ENCODE measurements at places on chromosomes 16 and 17. TPM values are rescaled to one million over a fixed set of nuclear protein-coding genes. Genes with fewer than 3 reads are reported as not detected.

DNA sequence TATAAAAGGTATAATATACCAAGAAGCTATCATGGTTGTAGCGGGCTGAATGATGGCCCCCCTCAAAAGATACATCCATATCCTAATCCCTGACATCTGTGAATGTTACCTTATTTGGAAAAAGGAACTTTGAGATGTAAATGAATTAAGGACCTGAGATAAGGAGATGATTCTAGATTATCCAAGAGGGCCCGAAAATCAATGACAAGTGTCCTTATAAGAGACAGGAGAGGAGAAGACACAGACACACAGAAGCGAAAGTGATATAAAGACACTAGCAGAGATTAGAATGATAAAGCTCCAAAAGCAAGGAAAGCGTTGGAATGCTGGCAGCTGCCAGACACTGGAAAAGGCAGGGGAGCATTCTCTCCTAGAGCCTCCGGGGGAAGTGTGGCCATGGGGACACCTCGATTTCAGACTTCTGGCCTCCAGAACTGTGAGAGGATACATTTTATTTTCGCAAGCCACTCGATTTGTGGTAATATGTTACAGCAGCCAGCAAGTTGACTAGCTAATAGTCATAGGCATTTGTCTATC is 12.5 kb upstream of the GP1BA start:
- H3K27me3 ChIP-seq: no peaks in the 10 kb centered on the region
- H3K27ac ChIP-seq: no peak overlapping the region
- H3K4me1 ChIP-seq: no peaks in the 10 kb centered on the region
- no peaks in the 10 kb centered on the region for H3K36me3 ChIP-seq
- H3K4me3 ChIP-seq: no peak overlapping the region
- DNase-seq: no peak

DNA sequence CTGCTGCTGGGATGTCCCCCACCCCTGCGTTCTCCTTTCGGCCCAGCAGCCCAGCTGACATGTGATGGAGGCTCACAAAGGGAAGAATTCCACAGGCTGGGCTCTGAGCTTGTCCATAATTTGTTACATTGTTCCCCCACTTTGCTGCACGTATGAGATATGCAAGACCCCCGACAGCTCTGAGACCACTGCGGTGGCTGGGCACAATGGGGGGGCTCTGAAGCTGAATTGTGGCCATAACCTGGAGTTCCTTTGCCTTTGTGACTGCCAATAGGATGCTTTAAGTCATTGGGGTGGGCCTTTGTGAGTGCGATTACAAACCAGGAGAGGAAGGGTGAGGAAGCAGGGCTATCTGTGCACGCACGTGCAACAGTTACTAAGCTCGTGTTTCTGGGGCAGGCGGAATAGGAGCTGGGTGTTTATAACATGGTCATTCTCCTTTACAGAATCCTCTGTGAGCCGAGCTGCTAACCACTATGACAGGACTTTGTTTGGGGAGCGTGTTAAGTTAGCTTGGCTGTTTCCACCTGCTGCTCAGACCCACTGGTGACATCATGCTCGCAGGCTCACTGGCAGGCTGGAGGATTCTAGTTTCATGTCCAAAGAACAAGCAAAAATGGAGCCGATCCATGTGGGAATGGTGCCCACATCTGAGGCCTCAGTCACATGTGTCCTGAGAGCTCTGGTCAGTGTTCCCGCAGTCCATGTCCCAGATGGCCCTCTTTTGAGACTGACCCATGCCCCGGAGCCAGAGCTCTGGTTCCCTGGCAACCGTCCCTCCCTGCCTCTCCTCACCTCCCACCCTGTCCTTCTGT is 208.3 kb upstream of the SALL1 start:
- H3K4me1 ChIP-seq: no peaks in the 10 kb centered on the region
- no peak overlapping the region for H3K27ac ChIP-seq
- H3K4me3 ChIP-seq: no peak overlapping the region

DNA sequence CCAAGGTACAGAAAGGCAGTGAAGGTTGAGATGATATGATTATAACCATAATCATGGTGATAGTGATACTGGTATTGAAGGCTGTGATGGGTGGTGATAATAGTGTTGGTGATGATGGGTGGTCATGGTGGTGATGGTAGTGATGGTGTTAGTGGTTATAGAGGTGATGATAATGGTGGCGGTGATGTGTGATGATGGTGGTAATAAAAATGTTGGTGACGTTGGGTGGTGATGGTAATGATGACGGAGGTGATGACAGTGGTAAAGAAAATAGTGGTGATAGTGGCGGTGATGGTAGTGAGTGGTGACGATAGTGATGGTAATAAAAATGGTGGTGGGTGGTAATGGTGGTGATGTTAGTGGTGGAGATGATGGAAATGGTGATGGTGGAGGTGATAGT is 65.1 kb upstream of the KDM8 start:
- H3K36me3 ChIP-seq: no peaks in the 10 kb centered on the region
- H3K27ac ChIP-seq: no peak overlapping the region
- no peaks in the 10 kb centered on the region for H3K27me3 ChIP-seq
- H3K4me1 ChIP-seq: no peaks in the 10 kb centered on the region
- H3K4me3 ChIP-seq: no peak overlapping the region

DNA sequence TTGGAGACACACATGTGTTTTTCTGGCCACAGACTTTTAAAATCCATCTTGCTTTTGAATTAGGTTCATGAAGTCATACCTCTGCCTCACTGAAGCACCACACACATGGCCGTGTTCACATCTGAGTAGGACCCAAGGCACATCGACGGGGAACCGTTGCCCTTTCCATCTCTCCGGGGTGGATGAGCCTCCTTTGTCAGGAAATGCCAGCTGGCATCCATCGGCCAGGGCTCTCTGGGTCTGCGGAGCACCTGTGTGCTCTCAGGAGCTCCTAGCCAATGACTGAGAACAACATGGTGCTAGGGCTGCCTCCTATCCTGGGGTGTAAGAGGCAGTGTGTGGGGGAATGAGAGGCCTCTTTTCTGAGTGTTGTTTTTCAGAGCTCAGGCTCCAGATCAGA is 24.5 kb upstream of the NKD1 start:
- no peak overlapping the region for H3K27ac ChIP-seq
- H3K27me3 ChIP-seq: no peaks in the 10 kb centered on the region
- no peaks in the 10 kb centered on the region for H3K36me3 ChIP-seq
- H3K4me1 ChIP-seq: no peaks in the 10 kb centered on the region

DNA sequence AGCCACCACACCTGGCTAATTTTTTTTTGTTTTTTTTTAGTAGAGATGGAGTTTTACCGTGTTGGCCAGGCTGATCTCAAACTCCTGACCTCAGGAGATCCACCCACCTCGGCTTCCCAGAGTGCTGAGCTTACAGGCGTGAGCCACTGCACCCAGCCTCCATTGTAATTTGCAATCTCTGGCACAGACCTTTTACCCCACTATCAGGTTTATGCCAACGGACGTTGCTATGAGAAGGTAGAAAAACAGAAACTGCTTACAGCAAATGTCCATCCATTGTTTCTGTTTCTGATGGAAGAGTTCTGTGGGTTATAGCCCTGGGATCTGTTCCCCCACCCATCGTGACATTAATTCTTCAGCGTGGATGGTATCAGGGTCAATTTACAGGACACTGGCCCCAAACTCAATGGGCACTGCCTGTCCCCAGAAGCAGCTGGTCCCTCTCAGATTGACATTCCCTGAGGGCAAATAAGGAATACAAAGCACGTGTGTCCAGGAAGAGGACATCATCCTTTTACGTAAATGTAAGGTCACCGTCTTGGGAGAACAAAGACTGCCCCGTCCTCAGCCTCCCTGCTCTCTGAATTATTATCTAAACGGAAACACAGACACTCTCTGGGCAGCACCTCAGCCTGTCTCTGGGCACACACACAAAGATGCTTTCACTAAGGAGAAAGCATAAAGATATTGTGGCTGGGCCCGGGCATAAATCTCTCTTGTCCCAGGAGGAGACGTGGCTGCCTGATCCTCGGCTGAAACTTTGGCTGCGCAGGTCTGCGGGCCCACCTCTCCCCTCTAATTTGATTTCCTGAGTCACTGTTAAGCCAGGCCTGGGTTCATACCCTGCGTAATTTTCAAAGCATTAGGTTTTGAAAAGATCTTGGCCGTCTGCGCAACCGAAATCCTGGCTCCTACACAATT is 5.2 kb downstream of the KCNG4 start:
- no peak for DNase-seq
- no peak overlapping the region for H3K27ac ChIP-seq
- H3K27me3 ChIP-seq: no peaks in the 10 kb centered on the region
- no peak overlapping the region for H3K4me3 ChIP-seq

GRCh38 chr16:8569650-8570346 is 20.5 kb downstream of the TMEM114 start:
- no peak overlapping the region for H3K4me3 ChIP-seq
- no peaks in the 10 kb centered on the region for H3K27me3 ChIP-seq
- peak; percentile 36 for DNase-seq

The TNFRSF13B gene
- total RNA-seq: 1.4 TPM

The ZNF597 gene
- total RNA-seq: 3.4 TPM

The HS3ST2 gene
- 1.5 TPM for total RNA-seq

The ARHGAP44 gene
- total RNA-seq: 8.4 TPM

All from kidney (tissue), 22 donors.